ENCODE measurements at places on chromosomes 3 and 15. TPM values are rescaled to one million over a fixed set of nuclear protein-coding genes. Genes with fewer than 3 reads are reported as not detected.

Gene TGM4
- not detected for polyA plus RNA-seq

DNA sequence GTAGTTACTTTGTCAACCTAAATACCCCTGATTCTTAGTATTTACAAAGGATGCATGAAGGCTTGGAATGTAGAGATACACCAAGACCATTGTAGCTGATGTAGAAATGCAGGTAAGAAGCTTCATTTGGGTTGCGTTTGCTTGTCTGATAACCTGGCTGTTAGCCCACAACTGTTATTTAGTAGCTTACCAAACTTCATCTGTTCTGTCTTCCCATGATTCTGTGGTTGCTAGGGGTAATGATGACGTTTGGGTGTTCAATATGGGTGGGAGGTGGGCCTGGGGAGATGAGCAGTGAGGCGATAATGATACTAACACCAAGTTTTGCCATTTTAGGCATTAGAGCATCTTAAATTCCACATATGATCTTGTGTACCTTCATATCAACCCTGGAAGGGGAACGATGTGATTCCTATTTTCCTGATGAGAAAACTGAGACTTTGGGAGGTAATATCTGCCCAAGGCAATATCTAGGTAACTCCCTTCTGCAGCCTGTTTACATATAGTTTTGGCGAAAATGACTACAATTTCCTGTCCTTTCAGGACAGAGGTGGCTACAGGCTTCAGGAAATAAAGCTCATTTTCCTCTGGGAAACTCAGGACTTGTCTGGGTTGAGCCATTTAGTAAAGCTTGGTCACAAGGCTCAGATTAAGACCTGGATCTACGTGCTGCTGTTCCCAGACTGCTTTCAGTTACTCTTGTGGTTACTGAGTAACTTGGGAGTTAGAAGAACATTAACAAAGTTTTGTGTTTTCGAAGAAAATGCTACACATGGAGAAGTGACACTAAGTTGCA is 26.8 kb downstream of the FNDC3B start:
- DNase-seq = no peak

GRCh38 chr3:168288511-168289401 is 193.0 kb upstream of the GOLIM4 start:
- peak; percentile 28 for DNase-seq

DNA sequence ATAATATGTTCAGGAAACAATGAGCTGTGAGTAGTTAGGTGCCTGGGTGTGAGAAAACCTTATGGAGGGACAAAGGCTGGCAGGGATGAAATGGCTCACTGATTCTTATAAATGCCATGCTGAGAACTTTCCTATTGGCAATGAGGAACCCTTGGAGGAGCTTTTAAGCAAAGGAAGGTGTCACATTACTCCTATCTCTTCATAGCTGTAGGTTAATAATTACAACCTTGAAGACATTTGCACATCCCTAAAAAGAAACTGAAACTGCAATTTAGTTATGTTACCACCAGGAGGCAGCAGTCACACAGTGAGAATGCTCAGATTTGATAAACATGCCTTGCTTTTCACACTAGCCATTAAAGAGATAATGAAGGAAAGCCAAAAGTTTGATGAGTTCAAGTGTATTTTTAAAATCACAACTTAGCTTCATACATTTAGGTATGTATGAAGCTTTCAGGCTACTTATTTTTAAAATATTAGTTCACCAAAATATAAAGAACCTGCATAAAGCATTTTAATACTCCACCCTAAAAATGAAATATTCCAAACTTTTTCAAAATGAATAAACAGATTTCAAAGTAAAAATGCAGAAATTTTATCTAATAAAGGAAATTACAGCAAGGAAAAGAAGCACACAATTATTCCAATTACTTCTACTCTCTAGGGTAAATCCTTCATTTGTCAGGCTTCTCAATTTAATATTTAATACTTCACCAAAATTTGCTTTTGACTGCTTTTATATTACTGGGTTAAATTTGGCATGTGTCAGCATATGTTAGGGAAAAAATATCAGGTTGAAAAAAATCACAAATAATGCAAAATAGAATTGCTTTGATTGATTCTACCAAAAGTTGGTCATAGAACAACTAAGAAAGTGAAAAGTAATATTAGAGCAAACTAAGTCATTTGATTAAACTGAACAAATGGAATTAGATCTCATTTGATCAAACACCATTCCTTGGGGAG is 136.9 kb upstream of the SLC2A2 start:
- no peak for DNase-seq

DNA sequence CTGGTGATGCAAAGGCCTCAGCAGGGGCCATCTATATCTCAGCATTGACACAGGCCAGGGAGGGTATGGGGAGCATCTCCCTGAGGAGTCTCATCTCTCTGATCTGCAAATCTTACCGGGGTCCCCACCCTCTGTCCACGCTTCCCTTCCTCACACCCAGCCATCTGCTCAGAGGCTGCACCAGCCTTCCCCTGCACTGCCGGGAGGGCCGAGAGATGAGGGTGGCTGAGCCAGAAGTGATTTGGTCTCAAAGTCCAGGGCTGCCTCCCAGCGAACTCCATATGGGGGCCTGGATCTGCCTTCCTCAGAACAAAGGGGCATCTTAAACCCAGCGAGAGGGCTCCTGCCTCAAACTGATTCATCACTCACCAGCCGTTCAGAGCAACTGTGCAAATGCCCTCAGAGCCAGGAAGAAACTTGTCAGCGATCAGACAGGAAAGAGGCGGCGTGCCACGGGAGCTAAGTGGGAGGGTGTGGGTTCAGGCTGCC is 4.6 kb downstream of the IGDCC3 start:
- DNase-seq = peak; percentile 77

DNA sequence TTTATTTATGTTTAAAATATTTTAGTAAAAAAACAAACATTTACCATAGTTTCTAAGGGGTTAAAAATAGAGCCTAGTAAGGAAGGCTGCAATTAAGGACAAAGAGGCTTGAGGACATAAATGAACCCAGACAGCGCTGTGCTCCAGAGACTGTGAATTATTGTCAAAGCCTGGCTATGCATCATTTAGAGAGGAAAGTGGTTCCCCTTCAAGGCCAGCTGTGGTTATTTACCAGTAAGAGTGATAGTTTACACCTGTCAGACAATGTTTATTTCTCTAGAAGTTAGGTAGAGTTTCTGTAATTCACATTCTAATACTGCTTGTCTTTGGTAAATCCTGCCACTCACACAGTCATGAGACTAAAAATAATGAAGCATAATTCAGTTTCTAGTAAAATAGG is 32.4 kb upstream of the PIK3R4 start:
- peak; percentile 21 for DNase-seq

- DNase-seq = no peak
Observed at GRCh38 chr3:125059488-125060245, 3.9 kb upstream of the HEG1 start.

DNA sequence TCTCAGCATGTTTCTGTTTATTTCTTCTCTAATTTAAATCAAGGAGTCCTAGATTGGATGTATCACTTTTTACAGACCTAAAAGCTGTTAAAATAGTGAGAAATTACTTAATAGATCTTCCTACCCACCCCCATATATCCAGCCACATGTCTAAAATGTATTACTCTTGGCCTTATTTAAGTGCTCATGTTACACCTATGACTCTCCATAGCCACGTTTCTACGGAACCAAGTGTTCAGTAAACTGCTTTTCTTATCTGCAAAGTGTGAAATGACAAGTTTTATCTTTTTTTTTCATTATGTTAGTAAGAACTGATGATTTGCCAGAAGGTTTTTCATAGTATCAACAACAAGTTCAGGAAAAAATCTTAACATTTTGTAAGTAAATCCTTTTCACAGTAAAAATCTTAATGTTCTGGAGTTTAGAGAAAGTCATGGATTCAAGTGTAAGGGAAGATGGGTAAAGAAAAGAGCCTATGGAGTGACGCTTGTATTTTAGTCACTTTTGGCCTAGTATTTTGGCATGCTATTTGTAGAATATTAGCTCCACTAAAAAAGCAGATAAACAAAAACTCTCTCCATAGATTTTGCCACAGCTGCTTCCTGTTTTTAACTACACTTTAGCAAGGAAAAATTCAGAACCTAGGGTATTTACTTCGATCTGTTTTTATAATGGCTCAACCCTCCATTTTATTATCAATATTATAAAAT is 41.2 kb upstream of the IGSF10 start:
- no peak for DNase-seq

GRCh38 chr3:127377801-127378655 is 90.2 kb upstream of the PRR20G start:
- DNase-seq = no peak

GRCh38 chr15:60511351-60512031 is 32.5 kb upstream of the ICE2 start:
- peak; percentile 50 for DNase-seq

- no peak for DNase-seq
Observed at GRCh38 chr3:129346695-129347457, 68.2 kb downstream of the HMCES start.

- no peak for DNase-seq
Observed at GRCh38 chr15:72786242-72786641, 2.7 kb upstream of the ADPGK start.

- DNase-seq = no peak
Observed at GRCh38 chr3:163957072-163957471, 1121.2 kb downstream of the SI start.

- no peak for DNase-seq
Observed at GRCh38 chr15:77162872-77163633, 92.1 kb upstream of the TSPAN3 start.

Gene ASB14
- not detected for polyA plus RNA-seq

DNA sequence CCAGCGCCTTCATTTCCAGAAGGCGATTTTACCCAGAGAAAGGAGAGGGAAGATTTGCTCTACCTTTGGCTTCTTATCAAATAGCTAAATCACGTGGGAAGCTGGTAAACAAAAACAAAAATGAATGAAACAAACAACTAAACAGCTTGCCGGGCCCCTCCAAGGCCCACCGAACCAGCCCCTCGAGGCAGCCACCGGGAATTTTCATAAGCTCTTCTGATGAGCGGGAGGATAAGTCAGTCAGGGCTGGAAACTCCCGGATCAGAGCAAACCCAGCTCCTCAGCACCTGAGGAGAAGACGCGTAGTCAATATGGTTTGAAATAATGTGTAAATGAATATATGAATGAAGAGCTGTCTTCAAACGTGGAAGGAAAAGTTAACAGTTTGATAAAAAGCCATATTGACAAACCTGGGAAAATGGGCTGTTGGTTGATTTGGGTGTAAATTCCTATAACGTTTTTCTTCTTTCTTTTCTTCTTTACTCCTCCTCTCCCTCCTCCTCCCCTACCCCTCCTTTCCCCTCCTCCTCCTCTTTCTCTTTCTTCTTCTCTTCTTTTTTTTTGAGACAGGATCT is 10.7 kb downstream of the RPLP1 start:
- no peak for DNase-seq

- no peak for DNase-seq
Observed at GRCh38 chr3:134608771-134609435, 41.9 kb downstream of the KY start.

- no peak for DNase-seq
Observed at GRCh38 chr3:193783166-193783896, 190.3 kb downstream of the OPA1 start.

DNA sequence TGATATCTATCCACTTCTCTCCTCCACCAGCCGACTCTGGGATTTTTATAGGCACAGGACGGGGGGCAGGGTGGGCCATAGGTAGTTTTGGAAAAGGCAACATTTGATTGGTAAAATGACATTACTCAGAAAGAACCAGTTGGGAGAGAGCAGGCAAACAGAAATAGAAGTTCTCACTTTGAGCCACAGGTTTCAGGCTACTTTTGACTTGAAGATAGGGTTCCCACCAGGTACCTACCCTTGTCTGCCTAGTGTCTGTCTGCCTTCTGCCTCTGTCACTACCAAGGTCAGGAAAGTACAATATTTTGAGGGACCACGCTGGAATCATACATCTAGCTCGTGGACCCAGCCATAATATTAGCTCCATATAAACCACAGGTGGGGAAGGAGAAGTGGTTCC is 412.9 kb upstream of the GRM7 start:
- no peak for DNase-seq

DNA sequence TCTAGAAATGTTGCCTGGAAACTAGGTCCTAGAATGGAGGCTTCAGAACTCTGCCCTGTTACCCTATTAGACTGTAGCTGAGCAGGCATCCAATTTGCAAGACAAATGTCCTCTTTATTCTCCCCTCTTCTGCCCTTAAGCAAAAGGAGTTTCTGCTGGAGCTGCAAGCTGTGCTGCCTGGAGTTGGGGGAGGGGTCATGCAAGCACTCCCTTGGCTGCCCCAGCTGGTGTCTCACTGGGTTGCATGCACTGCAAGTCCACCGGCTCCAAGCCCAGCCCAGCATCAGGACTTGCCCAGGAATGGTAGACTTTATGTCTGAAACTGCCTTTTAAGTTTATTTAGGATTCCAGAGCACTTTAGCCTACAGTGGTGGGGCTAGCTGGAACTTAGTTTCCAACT is 15.7 kb upstream of the RBP2 start:
- DNase-seq = no peak

Data from brain (organoid and tissue), 16 donors.